GM23248 (cell line): ENCODE measurements at places on chromosomes 5 and 9. TPM values are rescaled to one million over a fixed set of nuclear protein-coding genes. Genes with fewer than 3 reads are reported as not detected.

The PARP8 gene
- 2.5 and 3.3 TPM in 2 replicates for polyA plus RNA-seq

The DBN1 gene
- polyA plus RNA-seq = 160 and 163 TPM in 2 replicates

The CD14 gene
- 2.1 and 3.2 TPM in 2 replicates for polyA plus RNA-seq

DNA sequence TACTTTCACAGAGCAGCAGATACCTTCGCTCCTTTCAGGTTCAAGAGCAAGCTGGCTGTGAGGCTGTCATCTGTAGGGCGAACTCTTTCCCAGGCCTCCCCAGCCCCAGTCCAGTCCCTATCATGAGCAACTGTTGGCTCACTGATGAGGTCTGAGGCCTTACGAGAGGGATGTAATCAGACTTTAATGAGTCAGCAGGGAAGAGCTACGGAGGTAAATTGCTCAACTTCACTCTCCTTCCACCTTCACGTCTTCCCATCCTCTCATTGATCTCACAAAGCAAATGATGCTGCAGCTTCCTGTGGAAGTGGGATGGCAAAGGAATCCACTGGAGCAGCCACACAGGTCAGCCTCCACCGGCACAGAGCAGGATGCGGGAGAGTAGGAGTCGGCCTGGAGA lies 130.7 kb upstream of the TBCA start:
- DNase-seq = peak; percentile 80

- DNase-seq = no peak
Measured at GRCh38 chr5:1113332-1113690, 1.4 kb upstream of the SLC12A7 start.

GRCh38 chr5:128636361-128636760 lies 98.3 kb upstream of the FBN2 start:
- peak; percentile 17 for DNase-seq

- peak; percentile 86 for DNase-seq
Measured at GRCh38 chr9:17134396-17135294, at the start of gene CNTLN. CNTLN (plus strand) TSS chr9:17135040; CDS start chr9:17135066, 26 bp downstream.

DNA sequence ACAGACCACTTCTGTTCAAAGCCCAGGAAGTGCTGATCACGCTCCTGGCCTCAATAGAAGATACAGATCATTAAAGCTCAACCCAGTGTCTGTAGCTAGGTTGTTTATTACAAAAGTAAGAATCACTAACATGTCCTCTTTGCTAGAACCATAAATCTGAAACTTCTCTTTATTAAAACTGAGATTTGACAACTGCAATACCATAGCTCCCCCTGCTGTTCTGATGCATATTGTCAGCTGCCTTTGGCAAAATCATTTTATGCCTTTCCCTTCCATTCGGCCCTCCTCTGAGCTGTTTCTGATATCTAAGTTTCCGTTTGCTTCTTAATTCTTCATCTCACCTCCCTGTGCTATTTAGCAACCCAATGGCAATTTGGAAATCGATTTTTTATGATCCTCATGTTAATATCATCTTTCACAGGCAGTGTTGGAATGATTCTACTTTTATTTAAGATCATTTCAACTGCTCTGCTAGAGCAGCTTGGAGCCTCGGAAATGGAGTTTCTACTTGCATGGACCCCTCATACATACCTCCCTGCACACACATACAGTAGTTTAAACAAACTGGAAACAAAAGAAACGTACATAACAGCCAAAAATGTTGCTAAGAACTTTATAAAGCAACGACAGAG lies 998.8 kb downstream of the MAT2B start:
- DNase-seq = peak; percentile 62
